ENCODE measurements at places on chromosomes 6 and 20.

- DNase-seq, result no peak
Observed at GRCh38 chr6:139647841-139648240, 273.4 kb upstream of the CITED2 start.

GRCh38 chr20:59152559-59153354, 10.9 kb upstream of the ZNF831 start:
- DNase-seq, result no peak

GRCh38 chr20:60262967-60263603, 304.9 kb downstream of the CDH26 start:
- DNase-seq, result peak; percentile 12

DNA sequence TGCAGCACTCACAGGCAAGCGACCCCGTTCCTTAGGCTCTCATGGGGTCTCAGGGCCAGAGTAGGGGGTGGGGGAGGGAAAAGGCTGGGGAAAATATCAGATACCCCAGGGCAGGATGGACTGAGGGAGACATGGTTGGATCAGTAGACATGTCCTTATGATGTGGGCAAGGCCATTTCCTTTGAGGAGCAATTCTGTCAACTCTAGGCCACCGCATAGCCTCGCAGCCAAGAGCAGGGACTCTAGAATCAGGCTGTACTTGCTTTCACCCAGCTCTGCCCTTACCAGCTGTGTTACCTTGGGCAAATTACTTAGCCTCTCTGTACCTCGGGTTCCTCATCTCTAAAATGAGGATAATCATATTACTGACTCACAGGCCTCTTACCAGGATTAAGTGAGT, 2.2 kb upstream of the MAPK13 start:
- DNase-seq, result no peak

- DNase-seq, result no peak
Observed at GRCh38 chr6:139249395-139249794, 42.4 kb downstream of the TXLNB start.

DNA sequence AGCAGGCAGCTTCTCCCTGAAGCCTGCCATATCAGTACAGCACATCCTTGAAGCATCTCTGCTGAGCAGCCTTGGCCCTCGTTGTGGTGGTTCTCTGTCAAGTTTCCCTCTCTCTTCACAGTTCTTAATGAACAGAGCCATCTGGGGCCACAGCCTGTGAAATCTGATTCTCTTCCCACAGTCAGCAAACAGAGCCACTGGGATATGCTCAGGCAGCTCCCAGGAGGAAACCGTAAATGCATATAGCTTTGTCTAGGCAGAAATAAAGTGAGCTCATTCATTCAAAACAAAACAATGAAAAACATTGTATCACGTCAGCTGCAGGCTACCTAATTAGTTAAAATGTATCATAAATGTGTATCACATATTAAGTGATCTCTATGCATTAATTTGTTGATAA, 80.3 kb downstream of the TBC1D7 start:
- no peak for DNase-seq

GRCh38 chr6:56640374-56640773, 2.3 kb downstream of the DST start:
- no peak for DNase-seq

- no peak for DNase-seq
Observed at GRCh38 chr6:56730663-56731529, 88.2 kb upstream of the DST start.

DNA sequence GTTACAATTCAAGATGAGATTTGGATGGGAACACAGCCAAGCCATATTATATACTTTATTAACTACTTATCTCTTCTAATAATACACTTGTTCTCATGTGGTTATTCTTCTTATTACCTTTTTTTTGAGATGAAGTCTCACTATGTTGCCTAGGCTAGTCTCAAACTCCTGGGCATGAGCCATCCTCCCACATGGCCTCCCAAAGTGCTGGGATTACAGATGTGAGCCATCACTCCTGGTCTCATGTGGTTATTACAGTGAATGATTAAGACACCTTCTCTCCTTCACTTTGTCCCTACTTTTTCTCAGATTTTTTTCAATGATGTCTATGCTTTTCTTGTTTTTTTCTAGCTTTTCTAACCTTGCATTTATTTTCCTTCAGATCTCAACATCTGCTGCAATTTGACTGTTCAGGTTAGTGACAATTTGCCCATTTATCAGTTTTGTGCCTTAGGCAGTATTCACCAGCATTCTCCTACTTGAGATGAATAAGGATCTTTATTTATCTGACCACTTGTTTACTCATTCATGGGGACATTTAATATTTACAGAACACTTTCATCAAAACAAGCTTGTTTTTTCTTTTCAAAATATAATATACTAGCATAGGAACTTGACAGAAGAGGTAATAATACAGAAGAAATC, 105.7 kb downstream of the SLC16A10 start:
- DNase-seq, result no peak

GRCh38 chr6:80550281-80550680, 443.8 kb downstream of the BCKDHB start:
- no peak for DNase-seq

DNA sequence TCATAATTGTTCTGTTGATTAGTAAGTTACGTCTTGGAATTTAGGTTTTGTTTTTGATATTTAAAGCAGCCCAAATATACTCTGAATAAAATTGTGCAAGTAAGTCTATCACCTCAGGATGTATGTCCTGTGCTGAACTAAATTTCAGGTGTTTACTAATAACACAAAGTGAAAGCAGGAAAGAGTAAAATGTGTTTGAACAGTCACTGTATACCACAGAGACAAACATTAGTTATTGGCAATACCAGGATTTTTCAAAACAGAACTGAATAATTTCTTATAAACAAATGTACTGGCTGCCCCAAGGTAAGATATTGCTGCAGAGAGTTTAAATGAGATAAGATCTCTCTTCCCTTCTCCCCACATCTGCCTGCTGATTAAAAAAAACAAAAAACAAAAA, 404.7 kb upstream of the RUNX2 start:
- DNase-seq, result no peak

GRCh38 chr20:14334306-14334930, 3.0 kb downstream of the FLRT3 start:
- no peak for DNase-seq

GRCh38 chr6:5723841-5724691, 282.7 kb downstream of the NRN1 start:
- no peak for DNase-seq

GRCh38 chr20:44776980-44777379, 31.3 kb downstream of the KCNK15 start:
- DNase-seq, result no peak

GRCh38 chr6:40328386-40328985, 258.7 kb downstream of the LRFN2 start:
- peak; percentile 42 for DNase-seq

DNA sequence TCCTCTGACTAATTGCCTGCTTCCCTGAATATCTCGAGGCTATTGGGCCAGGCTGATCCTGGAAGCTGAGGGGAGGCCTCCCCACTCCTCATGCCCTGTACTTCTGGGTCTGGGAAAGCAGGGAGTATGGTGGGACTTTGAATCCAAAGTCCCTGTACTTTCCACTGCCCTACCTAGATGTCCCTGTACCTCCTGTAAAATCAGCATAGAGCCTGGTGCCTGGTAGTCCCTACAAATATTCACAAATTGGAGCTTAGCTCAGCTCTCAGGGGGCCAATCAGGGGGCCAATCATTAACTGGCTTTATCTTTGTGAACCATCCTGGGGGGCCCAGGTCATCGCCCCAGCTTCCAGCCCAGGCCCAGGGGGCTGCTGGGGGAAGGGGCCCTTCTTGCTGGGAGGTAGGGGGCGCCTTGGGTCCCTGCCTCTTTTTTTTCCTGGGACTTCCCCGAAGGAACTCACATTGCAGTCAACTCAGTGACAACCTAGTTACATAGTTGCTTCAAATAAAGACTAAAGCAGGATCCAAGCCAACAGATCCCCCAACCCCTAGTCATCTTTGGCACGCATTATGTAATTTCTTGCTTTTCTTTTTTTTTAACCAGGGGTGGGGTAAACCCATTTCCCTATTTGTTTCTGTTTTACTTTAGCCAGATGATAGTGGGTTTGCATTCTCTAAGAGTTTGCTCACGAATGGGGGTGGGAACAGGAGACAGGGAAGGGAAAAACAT, 6.9 kb upstream of the VEGFA start:
- no peak for DNase-seq

GRCh38 chr6:44255871-44256774, 1.2 kb downstream of the SLC35B2 start:
- no peak for DNase-seq

DNA sequence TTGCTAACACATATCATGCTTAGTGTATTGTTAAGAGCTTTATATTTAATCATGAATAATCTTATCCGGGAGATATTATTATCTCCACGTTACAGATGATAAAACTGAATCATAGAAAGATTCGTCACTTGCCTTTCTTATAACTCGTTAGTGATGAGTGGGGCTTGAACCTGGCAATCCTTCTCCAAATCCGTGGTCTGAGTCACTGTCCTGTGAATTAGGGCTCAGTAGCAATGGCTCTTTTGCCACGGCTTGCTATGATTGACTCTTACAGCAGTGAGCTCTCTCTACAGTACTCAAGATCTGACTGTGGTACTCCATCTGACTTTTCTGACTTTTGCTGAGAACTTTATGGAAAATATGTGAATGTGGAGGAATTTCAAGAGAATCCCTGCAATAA, 246.9 kb downstream of the PACRG start:
- DNase-seq, result no peak

- DNase-seq, result no peak
Observed at GRCh38 chr20:50396623-50397022, 113.6 kb upstream of the PTPN1 start.

DNA sequence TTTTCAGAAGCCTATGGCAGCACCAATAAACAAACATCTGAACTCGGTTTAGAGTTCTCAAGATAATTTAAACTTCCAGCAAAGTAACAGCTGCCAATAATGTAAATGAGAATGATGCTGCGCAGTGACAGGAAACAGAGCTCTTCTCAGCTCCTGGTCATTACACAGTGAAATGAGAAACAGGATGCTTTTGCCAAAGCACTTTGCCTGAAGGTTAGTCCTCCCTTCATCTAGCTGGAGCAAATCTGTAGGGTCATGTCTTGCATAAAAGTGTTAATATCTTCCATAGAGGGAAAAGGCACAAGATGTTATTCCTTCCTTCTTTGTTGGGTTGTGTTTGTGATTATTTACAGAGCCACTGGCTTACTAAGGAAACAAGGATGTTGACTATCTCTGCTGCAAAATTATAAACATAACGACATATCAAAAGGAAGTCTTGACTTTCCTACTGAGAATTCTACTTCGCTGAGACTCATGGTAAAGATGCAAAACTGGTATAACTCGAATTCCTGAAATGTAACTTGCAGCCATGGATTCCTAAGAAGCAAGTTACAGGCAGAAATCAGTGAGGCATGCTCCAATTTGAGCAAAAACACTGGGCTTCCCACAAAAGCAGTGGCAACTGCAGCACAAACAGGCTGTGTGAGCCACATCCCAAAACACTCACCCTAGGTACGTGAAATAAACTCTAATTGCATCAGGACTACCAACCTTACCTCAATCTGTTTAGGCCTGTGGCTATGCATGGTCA, 102.5 kb upstream of the BEND6 start:
- no peak for DNase-seq

DNA sequence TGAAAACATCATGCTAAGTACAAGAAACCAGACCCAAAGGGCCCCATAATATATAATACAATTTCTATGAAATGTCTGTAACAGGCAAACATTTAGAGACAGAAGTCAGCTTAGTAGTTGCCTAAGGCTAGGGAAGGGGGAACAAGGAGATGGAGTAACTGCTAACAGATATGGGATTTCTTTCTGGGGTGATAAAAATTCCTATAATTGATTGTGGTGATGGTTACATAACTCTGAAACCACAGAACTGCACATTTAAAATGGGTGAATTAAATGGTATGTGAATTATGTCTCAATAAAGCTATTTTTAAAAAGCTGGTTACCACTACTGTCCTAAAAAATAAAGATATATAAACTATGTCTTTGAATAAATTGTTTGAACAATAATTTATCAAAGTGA, 3.2 kb downstream of the CEP162 start:
- DNase-seq, result no peak

DNA sequence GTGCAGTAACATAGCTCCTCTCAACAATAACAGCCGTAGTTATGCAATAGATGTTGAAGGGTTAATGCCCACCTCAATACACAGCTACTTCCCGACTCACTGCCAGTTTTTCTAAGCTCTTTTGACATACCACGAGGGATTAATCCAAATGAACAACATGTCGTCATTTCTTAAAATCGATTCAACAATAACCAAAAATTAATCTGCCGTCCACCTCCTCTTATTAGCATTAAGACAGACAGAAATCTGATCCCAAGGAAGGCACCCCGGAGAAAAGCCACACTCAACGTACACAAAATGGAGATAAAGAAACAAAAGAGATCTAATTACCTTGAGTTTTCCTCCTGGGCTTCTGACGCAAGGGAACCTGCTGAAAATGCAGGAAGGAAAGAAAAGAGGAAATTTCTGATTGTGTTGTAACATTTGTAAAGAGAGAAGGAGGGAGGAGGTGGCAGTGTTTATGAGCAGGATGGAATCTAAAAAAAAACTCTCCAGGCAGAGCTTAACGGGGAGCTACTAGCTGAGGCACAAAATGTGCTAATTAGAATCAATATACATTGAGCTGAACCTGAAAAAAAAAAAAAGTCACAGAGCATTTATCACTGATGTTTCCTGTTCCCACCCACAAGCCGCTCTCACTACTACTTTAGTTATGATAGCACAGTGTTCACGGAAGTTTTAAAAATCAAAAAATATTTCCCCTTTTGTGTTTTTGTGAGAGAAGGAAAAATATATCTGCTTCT, 109.3 kb downstream of the IPCEF1 start:
- DNase-seq, result no peak

DNA sequence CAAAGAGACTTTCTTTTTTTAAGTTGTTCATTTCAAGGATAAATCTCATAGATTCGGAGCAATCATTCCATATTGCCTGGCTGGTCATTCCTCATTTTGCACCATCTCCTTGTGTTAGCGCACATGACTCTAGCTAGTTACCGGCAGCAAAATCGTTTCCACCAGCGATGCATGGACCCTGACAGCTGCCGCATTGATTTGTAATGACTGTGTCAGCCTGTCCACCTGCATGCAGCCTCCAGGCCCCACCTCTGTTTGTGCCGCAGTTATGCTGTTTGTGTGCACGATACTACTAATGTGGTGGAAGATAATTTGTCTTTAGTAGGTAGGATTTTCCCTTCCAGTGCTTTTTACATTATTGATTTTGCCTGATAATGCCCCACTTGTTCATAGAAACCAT, 164.0 kb downstream of the TBC1D7 start:
- DNase-seq, result no peak

GRCh38 chr6:155327326-155328073, 13.2 kb upstream of the TFB1M start:
- peak; percentile 31 for DNase-seq
